Fibroblast of mammary gland (primary cell): ENCODE measurements at places on chromosomes 13 and 19.

DNA sequence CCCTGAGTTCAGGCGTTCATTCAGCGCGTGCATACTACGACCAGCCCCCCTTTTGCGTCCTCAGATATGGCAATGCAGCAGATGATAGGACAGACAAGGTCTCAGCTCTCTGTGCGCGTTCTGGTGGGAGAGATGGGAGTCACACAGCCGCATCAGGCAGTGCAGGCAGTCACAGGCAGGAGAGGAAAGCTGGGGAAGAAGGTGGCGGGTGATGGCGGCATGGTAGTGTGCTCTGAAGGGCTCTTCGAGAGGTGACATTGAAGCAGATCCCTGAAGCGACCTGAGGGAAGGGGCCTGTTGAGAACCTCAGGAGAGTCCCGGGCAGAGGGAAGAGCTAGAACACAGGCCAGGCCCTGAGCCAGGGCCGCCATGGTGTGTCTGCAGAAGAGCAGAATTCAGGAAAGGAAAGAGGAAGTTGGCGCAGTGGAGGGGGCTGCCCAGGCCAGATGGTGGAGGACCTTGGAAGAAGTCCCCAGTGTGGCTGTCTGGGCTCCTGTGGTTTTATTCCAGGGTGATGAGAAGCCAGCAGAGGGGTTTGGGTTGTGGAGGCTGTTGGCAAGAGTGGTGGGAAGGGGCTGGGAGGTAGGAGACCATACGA, 3.5 kb downstream of the USF2 start:
- no peak for DNase-seq

DNA sequence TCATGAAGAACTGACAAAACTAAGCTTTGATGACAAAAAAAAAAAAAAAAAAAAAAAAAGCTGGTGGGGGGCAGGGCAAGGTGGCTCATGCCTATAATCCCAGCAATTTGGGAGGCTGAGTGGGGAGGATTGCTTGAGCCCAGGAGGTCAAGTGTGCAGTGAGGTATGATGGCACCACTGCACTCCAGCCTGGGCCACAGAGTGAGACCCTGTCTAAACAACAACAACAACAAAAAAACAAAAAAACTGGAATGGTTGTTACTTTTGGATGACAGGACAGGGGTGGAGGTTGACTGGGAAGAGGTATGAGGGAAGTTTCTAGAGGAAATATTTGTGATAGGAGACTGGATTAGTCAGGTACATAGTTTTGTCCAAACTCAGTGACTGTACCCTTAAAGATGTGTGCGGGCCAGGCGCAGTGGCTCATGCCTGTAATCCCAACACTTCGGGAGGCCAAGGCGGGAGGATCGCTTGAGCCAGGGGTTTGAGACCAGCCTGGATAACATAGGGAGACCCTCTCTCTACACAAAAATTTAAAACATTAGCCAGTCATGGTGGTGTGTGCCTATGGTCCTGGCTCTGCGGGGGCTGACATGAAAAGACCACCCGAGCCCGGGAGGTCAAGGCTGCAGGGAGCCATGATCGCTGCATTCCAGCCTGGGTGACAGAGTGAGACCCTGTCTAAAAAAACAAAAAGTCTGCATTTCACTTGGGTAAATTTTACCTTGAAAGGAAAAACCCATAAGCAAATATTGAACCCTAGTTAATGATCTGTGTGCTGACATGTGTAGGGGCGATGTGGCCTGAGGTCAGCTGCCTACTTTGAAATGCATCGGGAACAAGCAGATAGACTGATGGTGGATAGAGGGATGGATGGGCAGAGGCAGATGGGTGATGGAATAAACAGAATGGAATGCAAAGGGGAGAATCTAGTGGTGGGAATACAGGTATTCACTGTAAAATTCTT, 37.0 kb downstream of the CERS4 start:
- no peak for DNase-seq

DNA sequence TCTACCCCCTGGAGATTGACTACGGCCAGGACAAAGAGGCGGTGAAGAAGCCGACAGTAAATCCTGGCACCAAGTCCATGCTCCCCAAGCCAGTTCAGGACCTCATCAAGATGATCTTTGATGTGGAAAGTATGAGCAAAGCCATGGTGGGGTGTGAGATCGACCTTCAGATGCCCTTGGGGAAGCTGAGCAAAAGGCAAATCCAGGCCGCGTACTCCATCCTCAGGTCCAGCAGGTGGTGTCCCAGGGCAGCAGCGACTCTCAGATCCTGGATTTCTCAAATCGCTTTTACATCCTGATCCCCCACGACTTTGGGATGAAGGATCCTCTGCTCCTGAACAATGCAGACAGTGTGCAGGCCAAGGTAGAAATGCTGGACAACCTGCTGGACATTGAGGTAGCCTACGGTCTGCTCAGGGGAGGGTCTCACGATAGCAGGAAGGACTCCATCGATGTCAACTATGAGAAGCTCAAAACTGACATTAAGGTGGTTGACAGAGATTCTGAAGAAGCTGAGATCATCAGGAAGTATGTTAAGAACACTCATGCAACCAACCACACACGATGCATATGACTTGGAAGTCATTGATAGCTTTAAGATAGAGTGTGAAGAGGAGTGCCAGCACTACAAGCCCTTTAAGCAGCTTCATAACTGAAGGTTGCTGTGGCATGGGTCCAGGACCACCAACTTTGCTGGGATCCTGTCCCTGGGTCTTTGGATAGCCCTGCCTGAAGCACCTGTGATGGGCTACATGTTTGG, 24.0 kb upstream of the ANKRD10 start:
- no peak for DNase-seq

DNA sequence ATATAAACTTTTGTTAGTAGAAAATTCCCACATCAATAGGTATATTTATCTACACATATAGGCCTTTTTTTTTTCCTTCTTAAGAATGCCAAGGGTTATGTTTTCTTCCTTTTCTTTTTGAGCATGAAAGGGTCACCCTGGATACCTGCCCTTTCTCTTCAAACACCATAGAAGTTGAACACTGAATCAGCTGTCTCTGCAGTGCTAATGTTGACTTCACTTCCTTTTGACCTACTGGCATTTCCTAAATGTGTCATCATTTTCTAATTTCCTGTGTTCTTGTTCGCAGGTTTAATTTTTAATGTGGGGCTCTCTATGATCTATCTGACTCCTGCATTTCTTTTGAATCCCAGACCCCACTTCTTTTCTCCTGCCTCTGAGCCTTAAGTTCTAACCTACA, 532.0 kb downstream of the GPC6 start:
- DNase-seq = peak; percentile 51

DNA sequence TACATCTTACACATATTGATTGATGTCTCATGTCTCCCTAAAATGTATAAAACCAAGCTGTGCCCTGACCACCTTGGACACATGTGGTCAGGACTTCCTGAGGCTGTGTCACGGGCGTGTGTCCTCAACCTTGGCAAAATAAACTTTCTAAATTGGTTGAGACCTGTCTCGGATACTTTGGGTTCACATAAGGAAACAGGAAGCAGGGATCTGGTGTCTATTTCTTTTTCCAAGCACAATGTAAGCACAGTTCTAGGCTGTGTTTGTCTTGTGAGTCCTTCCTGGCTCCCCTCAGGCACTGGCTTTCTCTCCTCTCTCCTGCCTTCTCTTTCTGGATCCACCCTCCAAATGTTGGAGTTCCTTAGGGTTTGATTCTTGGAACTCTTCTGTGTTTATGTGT, 27.6 kb upstream of the TPT1 start:
- no peak for DNase-seq

GRCh38 chr19:53864308-53864836, 3.3 kb upstream of the MYADM start:
- no peak for DNase-seq

DNA sequence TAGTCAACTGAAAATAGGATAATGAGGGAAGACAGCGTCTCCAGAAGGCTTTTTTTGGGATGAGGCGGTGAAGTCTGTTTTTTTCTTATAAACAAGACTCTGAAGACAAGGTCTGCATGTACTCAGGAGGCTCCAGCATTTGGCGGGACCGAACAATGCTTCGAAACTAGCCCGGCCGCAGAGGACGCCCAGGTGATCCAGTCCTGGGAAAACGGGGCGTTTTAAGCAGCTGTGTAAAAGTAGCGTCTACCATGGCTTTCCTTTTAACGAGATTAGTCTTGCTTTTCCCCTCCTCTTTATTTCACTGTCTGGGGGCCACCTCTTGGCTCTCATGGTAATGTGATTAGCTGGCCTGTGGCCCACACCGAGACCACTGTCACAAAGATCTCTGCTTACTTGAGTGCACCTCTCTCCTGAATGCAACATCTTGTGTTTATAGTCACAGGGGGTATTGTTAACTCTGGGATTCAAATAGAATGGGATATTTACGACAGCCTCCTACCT, 29.4 kb upstream of the GTF3A start:
- no peak for DNase-seq

- DNase-seq = peak; percentile 55
These were observed 970.5 kb downstream of the UQCRFS1 start for GRCh38 chr19:28242317-28242927.

DNA sequence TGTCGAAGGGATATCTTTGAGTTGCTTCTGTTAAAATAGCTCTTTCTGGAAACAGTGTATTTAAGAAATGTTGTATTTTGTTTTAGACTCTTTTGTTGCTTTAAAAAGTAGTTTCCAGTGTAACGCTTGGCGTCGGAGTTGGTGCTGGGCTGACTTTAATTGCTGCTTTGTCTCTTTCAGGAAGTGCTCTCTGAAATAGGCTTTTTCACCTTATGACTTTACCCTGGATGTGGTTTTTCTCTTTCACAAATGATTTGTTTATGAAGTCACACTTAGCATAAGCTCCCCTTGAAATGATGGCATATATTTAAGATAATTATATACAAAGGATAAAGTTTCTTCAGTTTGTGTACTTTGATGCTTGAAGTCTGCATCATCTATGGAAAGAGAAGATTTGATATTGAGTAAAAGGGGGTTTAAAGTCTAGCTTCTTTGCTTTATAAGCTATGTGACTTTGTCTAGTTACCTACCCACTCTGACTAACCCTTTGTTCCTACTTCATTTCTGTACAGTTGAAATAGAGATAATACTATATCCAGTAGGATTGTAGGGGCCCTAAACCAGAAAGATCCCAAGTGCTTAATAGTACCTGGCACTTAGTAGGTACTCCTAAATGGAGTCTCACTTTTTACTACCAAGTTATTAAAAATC, at the start of gene GPR18:
Gene GPR18, minus strand, starts transcription at position 170 of the 651 bp plus-strand sequence. CDS start 2,507 bp downstream, outside the sequence.
- DNase-seq = no peak

- peak; percentile 67 for DNase-seq
These were observed 781 bp downstream of the QPCTL start for GRCh38 chr19:45693106-45693788.

GRCh38 chr13:111577956-111578605, 257.6 kb downstream of the TEX29 start:
- no peak for DNase-seq

DNA sequence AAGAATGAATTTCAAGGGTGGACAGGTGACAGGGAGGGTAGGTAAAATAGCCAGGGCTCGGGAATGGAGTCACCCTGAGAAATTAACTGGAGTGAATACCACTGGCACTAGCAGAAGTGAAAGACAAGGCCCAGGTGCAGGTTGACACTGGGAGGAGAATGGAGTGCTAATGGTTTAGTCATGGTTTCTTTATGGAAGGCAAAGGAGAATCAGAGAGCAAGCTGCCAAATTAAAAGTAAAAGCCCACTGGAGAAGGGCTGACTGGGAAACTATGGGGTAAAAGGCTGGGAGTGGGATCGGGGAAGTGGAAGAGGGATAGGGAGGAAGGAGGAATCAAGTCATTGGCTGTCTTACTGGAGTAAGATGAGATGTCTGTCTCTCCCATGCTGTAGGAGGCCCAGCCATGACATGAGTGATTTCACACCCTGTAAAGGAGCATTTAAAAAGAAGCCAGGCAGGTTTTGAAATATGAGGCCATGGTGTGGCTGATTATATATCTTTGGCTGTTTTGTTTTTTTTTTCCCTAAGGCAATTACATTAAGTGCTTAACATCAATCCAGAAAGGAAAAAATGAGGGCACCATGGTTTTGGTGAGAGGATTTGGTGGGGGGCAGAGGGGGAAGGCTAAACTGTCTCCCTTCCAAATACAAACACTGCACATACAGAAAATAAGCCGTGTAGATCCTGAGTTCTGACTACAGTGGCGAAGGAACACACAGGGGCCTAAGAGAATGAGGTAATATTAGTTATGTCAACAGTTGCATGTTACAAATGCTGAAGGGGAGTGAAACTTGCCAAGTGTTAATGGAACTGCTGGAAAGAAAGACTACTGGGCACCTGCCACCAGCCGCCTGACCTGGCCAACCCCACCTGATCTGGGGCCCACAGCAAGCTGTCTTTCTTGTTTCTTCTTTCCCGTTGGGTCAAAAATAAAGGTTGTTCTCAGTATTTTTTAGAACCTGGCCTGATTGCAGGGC, 183.5 kb upstream of the TSC22D1 start:
- DNase-seq = no peak

GRCh38 chr13:69857183-69857821, 250.3 kb upstream of the ATXN8OS start:
- DNase-seq = peak; percentile 35

- peak; percentile 43 for DNase-seq
These were observed 24.5 kb upstream of the CXCL17 start for GRCh38 chr19:42467183-42467760.

DNA sequence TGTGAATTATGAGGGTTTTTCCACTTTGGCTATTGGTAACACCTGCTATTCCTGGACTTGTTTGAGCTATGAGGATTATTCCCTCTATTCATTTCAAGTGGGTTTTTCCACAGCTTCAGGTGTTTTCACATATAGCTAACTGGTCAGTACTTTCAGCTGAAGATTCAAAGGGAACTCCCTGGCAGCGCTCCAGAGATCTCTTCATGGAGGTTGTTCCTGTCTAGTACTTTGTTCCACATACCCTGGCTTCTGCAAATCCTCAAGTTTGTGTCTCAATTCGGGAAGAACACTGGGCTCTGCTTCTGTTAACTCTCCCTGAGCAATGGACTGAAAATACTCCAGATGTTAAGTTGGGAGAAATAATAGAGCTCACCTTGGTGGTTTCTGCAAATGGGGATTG, 5.6 kb upstream of the ZNF607 start:
- no peak for DNase-seq

DNA sequence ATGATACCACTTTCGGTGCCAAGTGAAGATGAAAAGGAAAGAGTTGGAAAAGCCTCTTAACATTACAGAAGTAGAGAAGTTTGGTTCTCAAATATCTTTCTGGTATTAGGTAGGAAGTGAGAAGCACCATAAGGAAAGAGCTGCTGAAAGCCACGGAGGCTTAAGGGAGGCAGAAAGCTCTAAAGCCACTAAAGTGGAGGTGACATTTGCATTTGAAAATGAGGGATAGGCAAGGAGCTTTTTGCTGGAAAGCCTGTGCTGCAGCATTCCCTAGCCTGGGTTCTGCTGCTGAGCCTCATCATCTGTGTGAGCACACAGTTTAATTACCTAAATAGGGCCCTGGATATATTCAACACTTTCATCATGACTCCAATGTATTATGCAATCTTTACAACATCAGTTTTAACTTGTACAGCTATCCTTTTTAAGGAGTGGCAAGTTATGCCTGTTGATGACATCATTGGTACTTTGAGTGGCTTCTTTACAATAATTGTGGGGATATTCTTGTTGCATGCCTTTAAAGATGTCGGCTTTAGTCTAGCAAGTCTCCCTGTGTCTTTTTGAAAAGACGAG, 315.4 kb downstream of the RBM26 start:
- no peak for DNase-seq
